ENCODE measurements at places on chromosomes 1 and 21.

GRCh38 chr1:244171241-244171985, 120.3 kb downstream of the ZBTB18 start:
- DNase-seq: no peak

- no peak for DNase-seq
These were observed 38.7 kb downstream of the AZIN2 start for GRCh38 chr1:33119532-33120217.

- DNase-seq: no peak
These were observed 160.5 kb downstream of the NPHP4 start for GRCh38 chr1:5831600-5832335.

GRCh38 chr1:67831850-67832513, 1.3 kb downstream of the GNG12 start:
- DNase-seq: no peak

GRCh38 chr1:15452216-15452615, 4.3 kb upstream of the CELA2A start:
- DNase-seq: no peak

All from memory B cell (primary cell).